ENCODE measurements at places on chromosomes 7 and 10. TPM values are rescaled to one million over a fixed set of nuclear protein-coding genes. Genes with fewer than 3 reads are reported as not detected.
A peak's percentile ranks its signal among the peaks of the same experiment; 100 is the strongest.

DNA sequence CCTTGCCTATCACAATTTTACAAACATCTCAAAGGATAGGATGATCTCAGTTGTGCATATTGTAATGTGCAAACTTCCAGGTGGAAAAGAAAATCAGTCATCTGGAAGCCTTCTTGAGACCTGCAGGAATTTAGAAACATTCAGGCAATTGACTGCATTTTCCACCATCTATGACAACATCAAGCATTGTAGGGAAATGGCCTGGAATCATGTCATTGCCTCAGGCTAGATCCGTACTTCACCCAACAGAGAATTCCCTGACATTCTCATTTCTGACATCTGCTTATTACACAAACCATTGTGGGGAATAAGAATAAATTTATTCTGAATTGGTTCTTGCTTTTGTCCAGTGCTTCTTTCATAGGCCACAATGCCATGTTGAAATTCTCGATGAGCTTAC lies 124.9 kb upstream of the NPVF start:
- no peak for DNase-seq

DNA sequence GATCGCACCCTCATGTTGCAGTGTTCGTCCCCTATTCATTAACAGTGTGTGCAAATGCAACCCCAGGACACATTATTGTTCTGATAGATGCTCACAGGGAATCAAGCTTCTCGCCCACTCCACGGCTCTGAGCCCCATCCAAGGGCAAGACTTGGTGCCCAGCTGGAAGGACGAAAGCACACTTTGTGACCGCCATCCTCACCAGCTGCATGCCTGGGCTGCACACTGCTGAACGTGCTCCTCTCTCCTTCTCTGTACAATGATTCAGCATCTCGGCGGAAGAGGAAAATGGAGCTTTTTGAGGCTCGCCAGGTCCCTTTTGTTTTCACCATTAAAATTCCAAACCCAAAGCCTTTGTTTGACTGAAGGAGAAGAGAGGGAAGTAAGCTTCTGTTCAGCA lies 41.9 kb downstream of the MKI67 start:
- DNase-seq: no peak

DNA sequence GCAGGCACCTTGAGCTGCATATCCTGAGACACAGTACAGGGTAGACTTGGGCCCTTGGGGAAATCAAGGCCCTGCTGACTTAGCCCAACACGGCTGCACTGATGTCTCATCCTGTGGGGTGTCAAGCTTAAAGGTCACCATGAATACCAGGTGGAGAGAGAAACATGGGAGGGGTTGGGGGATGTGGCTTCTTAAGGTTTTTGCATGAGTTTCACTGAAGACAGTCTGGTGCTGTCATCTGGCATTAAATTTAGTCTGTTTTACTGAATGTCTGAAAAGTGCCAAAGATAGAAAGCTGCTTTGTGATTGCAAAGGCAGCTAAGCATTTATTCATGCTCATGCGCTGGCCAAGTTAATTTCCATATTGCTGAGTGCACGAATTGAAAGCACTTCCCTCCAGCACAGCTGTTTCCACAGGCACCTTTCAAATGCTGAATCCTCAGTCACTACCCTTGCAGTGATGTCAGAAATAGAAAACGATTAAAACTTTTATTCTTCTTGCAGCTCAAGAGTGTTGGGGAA lies 102.1 kb downstream of the OSBPL3 start:
- DNase-seq: peak; percentile 98

DNA sequence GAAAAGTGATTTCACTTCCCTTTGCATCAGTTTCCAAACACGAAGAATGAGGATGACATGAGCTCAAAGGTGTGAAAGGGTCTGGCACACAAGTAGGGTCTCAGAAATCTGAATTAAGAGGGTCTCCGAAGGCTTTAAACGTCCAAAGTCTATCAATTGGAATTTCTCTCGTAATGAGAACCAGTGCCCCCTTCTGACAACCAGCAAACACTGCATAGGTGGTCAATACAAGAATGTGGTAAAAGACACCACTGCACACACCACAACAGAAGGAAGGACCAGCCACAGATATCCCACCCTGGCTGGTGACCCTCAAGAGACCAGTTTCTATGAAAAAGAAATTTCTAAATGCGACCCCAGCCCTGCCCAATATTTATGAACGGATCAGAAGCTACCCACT lies 78.1 kb downstream of the CALN1 start:
- peak; percentile 43 for DNase-seq

Gene TMEM60
- total RNA-seq: 28.5 TPM

DNA sequence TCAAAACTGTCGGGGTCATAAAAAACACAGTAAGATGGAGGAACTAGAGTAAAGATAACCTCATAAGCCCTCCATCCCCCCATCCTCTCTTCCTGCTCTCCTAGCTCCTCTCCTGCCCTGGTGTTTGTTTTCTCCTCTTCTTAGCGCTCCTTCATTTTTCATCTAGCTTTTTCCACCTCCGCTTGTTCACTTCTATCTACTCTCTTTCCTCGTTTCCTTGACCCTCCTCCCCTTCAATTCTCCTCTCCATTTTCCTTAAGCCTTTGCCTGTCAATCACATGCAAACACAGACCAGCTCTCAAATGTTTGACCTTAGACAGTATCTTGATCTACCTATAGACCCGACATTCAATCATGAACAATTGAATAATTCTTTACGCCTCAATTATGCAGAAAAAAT lies 10.0 kb downstream of the NCAPG2 start:
- DNase-seq: no peak

Gene PRRT4
- not detected for total RNA-seq
